ENCODE measurements at places on chromosomes 2 and 18.

- no peak for DNase-seq
Observed at GRCh38 chr2:28989973-28990372, 8.9 kb downstream of the TOGARAM2 start.

GRCh38 chr2:203849010-203849409 is 18.6 kb upstream of the CTLA4 start:
- no peak for DNase-seq

DNA sequence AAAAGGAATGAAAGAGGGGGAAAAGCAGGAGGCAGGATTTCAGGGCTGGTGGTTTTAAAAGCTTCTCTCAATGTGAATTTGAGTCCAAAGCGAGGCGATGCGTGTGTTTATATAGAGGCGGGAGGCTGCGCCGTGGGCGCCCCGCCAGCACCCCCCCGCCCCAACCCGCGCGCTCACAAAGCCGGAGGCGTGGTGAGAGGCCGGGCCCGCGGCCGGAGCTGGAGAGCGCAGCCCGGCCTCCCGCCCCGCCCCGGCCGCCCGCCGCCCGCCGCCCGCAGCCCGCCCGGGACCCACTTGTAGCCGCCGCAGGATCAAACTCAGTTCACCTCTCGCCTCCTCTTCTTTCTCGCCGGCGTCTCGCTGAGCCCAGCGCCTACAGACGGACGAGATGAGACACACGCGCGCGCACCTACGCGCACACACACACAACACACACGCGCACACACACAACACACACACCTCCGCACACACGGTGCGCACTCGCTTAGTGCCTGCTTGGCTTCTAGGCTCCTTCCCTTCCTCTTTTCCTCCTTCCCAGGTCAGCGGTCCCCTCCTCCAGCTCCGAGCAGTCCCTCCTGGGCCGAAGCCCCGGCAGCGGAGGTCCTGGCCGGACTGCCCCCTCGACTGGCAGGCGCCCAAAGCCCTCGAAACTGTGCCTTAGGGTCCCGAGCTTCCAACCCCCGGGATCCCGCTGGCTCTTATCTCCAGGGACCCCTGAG is 1.3 kb upstream of the CYP26B1 start:
- DNase-seq, result no peak

- no peak for DNase-seq
Observed at GRCh38 chr2:112772322-112772721, 7.9 kb upstream of the CKAP2L start.

Data from T-helper 2 cell (primary cell).